ENCODE measurements at places on chromosomes 5 and 9.

- no peak for DNase-seq
These were observed 81.0 kb upstream of the SLC25A51 start for GRCh38 chr9:37984672-37985611.

- no peak for DNase-seq
These were observed 470.6 kb downstream of the PRDM9 start for GRCh38 chr5:23977997-23978396.

- DNase-seq = no peak
These were observed 493.3 kb upstream of the ADAMTS16 start for GRCh38 chr5:4646715-4647375.

DNA sequence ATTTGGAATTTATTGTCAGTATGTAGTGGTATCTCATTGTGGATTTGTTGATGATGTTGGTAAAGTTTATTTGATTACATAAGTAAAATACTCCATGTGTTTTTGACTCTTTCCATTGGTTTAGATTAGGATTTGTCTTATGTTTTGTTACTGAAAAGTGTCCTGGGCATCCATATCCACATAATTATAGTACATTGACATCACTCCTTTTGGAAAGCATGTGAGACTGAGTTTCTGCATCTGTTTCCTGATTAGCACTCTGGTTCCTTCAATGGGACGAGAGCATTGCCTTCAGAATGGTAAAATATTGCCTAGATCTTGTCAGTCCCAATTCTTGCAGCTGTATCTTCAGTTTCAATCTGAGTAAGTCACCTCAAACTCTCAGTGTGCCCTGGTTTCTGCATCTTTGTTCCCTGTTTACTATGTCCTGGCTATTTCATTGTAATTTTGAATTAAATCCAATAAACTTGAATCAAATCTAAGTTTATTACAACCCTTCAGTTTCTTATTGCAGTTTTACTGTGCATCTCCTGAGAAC, 128.1 kb downstream of the FBXO38 start:
- DNase-seq = no peak

DNA sequence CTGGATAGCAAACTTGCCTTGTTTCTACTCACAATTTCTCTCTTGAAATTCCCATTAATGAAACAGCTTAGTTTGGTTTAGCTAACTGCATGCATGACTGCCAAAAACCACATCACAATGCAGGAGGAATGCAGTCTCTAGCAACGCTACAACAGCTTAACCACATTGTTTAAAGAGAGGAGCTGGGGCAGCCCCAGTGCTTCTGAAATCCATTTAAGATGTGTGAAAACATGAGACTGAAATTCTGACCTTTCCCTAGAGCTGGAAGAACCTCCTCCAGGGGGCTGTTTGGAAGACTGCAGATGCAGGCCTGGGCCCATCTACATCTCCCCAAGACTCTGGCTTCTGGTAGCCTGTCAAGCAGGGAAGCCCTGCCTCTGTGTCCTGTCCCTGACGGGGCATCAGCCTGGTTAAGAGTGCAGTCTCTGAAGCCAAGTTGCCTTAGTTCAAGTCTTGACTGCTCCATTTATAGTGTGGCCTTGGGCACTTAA, 157.1 kb downstream of the ZNF462 start:
- DNase-seq = no peak

DNA sequence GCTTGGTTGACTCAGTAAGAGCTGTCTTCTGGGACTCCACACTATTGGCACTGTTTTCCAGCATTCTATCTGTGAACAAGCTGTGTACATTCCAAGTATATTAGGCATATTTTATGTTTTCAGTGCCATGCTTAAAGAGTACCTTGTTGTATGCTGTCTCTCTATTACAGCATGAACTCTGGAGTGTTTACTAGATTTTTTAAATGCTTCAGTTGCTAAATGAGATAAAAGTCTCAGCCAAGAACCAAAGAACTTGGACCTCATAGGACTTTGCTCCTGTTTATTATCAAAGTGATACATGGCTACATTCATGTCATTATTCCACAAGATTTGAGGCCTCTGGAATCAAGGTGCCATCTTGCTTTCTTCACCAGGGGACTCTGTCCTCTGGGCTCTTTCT, 167.2 kb downstream of the C9orf152 start:
- no peak for DNase-seq

GRCh38 chr5:15344954-15345353, 155.0 kb upstream of the FBXL7 start:
- no peak for DNase-seq

GRCh38 chr5:64773533-64773932, 4.8 kb downstream of the CWC27 start:
- DNase-seq = no peak

DNA sequence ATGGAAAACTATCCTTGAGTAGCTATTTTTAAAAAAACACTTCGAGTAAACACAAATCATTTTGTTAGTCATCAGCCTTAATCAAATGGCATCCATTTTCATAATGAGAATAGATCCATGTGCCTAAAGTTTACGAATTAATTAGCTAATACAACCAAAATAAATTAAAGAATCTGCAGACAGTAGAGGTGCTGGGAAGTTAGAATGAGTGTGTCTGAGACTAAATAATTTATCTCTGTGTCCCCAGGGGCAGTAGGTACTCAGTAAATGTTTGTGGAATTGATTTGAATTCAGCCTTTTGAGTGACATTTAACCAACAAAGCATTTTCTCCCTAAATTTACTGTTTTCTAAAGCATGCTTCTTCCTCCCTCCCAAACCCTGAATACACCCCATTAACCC, 18.6 kb downstream of the TNFSF15 start:
- no peak for DNase-seq
